Stimulated activated CD4-positive, alpha-beta T cell treated with anti-CD3 and anti-CD28 coated beads, Interleukin-4, amount 100 ng/mL, for 1 hour (primary cell): ENCODE measurements at places on chromosomes 2 and 18.

DNA sequence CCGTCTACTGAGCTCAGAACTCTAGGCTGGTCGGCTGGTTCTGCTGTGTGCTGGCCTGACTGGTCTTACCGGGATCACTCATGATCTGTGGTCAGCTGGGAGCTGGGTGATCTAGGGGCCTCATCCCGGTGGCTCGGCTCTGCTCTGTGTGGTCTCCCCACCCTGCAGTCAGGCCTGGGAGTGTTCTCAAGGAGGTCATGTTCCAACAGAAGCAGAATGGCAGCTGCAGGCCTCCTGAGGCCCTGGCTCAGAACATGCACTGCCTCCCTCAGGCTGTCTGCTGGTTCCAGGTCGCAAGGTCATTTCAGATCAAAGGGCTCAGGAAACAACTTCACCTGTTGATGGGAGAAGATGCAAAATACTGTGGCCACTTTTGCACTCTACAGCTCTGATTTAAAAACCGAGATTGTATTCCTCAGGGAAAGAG is 81.1 kb upstream of the RFX8 start:
- no peak for DNase-seq

DNA sequence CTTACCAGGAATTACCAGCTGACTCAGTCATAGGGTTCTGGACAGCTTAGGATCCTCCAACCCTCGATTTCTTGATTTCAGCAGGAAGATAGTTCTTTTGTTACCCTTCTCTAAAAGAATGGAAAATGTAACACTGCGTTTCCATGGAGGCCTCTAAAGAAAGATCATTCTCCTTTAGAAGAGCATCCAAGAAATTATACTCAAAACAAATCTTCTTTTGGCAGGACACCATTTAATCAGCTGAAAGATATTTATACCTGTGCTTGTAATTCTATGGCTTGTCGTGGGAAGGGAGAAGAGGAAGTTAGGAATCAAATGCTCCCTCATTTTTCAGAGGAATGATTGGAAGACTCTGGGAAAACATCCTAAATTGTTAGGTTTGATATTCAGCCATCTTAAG is 130.5 kb downstream of the RAB3GAP1 start:
- no peak for DNase-seq

DNA sequence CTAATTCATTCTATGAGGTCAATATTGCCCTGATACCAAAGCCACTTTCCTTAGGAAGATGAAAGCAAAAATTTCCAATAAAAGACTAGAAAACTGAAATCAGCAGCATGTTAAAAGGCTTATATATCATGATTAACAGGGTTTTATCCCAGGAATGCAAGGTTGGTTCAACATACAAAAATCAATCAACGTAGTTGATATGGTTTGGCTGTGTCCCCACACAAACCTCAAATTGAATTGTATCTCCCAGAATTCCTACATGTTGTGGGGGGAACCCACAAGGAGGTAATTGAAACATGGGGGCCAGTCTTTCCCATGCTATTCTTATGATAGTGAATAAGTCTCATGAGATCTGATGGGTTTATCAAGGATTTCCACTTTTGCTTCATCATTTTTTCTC is 11.7 kb upstream of the ABCB11 start:
- no peak for DNase-seq

GRCh38 chr2:175884697-175885393 is 117.2 kb downstream of the LNPK start:
- no peak for DNase-seq

DNA sequence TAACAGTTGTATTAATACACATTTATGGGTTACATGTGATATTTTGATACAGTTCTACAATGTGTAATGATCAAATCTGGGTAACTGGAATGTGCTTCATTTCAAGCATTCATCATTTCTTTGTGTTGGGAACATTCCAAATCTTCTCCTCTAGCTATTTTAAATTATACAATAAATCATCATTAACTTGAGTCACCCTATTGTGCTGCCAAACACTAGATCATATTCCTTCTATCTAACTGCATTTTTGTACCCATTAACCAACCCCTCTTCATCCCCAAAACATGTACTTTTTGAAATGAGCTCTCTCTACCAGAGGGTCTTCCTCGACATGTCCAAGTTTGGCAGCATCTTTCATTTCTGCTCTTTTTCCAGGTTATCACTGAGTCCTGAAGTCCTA is 81.1 kb upstream of the TTC39C start:
- DNase-seq, result no peak

GRCh38 chr2:85761-86160 is 39.5 kb upstream of the FAM110C start:
- DNase-seq, result no peak

- no peak for DNase-seq
Measured at GRCh38 chr2:66509326-66509811, 74.4 kb downstream of the MEIS1 start.

- DNase-seq, result no peak
Measured at GRCh38 chr18:8978394-8978793, 124.1 kb upstream of the NDUFV2 start.

DNA sequence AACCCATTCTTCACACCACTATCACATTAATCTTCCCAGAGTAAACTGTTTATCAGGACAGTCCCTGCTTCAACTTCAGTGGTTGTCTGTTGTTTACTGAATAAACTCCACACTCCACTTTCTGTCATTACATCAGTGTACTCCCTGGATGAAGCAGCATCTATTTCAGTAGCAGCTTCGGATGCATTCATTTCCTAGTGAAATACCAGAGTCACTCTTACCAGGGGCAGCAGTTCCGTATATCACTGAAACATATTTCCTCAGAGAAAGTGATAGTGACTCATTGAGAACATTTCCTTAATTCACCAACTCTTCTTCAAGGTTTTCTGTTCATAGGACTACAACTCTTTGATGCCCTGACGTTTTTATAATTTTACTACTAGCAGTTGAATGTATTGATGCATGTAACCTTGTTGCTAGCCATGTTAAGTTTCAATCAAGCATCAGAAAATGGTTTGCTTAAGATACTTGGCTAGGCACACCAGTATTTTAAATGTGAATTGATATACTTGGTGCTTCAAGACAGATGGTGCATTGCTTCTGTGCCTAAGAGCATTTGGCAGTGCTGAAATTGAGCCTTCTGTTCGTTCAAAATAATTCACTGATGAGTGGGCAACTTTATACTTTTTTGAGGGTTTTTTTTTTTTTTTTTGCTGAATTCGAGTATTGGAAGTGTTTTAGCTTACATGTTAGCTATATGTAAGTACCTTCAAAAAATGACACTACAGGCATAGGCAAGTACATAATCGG is 92.3 kb downstream of the UBE2E3 start:
- no peak for DNase-seq
